ENCODE measurements at places on chromosomes 11 and 22.
A peak's percentile ranks its signal among the peaks of the same experiment; 100 is the strongest.

DNA sequence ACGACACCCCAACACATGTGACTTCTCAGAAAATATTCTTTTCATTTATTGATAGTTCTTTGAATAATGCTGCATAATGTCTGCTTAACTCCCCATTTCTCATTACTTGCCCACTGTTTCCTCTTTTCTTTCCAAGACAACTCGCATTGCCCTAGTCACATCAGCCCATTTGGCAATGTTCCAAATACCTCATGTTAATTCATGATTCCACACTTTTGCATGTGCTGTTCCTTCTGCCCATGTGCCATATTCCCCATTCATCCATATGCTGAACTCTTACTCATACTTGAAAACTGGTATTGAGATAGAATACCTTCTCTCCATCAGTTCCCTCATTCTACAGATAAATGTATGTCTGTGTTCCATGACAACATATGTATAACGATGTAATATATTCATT lies 993.7 kb downstream of the OPCML start:
- DNase-seq = no peak

GRCh38 chr11:19467904-19468303 lies 227.2 kb upstream of the E2F8 start:
- no peak for DNase-seq

DNA sequence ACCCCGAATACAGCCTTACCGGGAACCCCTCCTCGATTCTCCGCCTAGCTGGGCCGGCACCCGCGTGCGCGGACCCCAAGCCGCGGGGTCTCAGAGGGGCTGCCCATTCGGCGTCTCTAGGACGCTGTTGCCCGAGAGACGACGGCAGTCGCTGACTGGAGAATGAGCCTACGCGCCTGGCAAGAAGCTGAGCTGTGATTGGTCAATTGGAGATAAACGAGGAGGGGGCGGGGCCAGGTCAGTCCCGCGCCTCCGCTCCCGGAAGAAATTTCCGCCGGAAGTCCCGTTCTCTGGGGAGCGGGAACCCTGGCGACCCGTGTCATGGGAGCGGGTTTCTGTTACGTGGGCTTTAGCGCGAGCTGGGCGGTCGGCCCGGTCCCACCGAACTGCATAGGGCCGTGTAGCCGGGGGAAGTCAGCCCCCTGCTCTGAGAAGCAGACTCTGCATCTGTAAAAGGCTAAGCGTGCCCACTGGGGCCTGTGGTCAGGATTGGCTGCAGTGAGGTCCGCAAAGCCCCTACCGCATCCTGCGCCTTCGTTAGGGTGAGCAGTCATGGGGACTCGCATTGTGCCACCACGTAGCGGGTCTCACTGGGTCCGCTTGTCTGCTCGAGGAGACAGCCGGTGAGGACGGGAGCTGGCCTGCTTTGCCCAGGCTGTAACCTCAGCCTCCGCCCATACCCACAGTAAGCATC lies at the start of gene EFCAB6:
Gene EFCAB6 (minus strand): TSS at position 157 of the 694 bp plus-strand sequence. CDS start 29,987 bp downstream, outside the sequence.
- DNase-seq = peak; percentile 53

- no peak for DNase-seq
These were observed 428 bp downstream of the SCN3B start for GRCh38 chr11:123653827-123654565.

- DNase-seq = no peak
These were observed 8.5 kb upstream of the CCDC89 start for GRCh38 chr11:85694385-85694980.

GRCh38 chr11:65871811-65872548 lies 620 bp downstream of the EFEMP2 start:
- no peak for DNase-seq
